ENCODE measurements at places on chromosomes 11 and 22.

GRCh38 chr22:38786631-38787030, 7.3 kb downstream of the DNAL4 start:
- no peak for DNase-seq

- DNase-seq: no peak
Observed at GRCh38 chr11:76778874-76779273, 4.3 kb upstream of the TSKU start.

DNA sequence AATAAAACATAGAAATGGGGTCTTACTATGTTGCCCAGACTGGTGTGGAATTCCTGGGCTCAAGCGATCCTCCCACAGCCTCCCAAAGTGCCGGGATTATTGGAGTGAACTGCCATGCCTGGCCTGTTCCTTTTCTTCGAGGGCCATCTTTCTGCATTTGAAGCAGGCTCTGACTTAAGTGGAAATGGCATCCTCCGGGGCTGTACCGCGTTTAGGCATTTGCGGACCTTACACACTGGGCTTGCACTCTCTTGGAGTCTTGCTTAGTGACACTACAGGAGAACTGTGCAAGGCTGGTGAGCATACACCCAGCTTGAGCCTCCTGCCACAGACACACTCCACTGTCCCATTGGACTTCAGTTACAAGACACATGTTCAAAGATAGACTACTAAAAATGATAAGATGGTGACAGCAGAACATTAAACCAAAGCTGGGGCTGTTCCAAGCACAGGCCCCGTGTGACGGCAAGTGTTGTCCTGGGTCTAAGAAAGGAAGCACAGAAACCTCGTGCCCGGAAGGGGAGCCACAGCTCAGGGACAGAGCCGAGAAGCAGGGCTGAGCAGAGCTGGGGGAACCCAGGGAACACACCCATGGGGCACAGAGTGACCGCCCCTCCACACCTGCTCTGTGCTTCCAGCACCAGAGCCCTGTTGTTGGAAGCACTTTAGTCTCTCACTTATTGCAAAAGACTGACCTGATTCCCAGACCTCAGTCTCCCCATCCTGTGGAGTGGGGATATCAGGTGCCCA, 59.0 kb upstream of the SHANK2 start:
- DNase-seq: no peak

DNA sequence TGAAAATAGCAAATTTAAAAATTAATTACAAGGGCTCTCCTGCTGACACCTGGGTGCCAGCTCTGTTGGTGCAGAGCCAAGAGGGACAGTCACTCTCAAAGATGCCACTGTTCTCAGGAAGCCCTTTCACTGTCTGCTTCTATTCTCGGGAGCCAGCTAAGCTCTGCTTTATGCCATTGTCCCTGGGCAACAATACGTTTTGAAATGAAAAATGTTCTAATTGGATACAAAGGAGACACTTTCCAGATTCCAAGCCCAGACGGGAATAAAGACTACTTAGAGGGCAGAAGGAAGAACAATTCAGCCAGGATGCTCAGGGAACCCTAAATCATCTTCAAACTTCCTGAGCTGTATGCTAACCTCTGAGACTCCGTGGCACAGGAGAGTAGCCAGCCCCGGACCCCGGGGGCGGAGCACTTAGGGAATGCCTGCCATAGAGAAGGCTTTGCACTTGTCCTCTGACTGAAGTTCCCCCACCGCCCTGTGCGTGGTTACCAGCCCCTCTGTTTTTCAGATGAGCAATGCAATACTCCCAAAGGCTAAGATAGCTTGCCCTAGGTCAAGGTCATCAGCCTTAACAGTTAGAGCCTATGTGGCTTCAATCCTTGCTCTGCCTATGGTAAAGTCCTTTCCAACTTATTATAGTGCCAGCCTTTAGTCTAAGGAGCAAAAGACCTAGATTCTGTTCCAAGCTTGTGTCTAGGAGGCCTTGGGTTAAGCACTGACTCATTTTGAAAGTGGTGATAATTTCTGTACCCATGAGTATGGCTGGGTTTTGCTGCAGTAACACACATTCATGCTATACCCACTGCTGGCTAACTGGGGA, 150.9 kb downstream of the CACNA1I start:
- no peak for DNase-seq

- DNase-seq: no peak
Observed at GRCh38 chr11:6505577-6506240, 8.6 kb downstream of the DNHD1 start.

Data from DMS79 (cell line).